ENCODE measurements at places on chromosomes 11 and 22.

DNA sequence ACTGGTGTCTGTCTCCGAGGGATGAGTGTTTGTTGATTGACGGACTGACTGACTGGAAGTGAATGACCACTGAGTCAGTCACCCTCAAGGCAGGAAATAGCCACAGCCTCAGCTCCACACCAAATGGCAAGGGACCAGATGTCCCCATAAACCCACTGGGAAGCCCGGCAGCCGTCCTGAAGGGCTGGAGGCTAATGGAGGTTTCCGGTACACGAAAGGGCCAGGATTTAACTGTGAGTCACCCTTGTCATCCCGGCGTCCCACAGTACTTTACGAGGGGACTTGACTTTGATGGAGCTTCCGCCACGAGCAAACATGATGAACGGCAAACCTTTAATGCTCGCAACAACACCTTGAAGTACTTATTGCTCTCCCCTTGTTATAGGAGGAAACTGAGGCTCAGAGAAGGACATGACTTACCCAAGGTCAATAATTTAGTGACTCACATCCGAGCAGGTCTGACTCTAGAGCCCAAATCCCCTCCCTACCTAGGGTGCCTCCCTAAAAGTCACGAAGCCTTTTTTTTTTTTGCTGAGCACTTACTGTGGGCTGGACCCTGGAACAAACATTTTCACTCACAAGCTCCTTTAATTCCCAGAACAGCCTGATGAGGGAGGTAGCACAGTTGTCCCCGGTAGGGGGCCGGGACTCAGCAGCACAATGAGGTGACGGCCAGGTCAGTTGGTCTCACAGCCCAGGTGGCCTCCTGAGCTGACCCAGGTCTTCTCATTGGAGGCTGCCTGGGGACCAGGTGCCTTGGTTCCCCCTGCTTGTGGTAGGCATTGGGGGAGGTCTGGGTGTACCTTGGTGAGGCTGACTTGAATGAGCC lies 25.2 kb upstream of the GCAT start:
- DNase-seq, result no peak

- no peak for DNase-seq
Observed at GRCh38 chr11:20369826-20370225, 6.3 kb downstream of the HTATIP2 start.

GRCh38 chr11:131681920-131682319 lies 311.5 kb downstream of the NTM start:
- no peak for DNase-seq

- no peak for DNase-seq
Observed at GRCh38 chr11:87198266-87198881, 160.6 kb downstream of the TMEM135 start.

Measured in C1 segment of cervical spinal cord (tissue), 14 donors.